ENCODE measurements at places on chromosomes 5 and 9.

DNA sequence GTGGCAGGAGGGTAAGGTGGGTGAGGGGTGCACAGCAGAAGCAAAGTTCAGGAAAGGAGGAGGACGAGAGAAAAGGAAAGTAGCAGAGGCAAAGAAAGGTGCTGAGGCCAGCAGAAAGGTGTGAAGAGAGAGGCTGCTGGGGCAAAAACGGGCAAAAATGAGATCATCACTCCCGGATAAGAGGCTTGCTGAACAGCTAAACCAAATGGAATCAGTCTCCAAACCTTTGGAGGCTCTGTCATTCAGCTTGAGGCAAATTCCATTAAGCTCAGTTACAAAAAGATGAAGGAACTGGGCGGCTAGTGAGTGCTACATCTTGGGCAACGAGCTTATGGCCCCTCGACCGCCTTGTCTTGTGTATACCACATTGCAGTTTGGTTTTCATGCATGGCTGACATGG is 136.4 kb downstream of the FSTL4 start:
- no peak for DNase-seq

GRCh38 chr9:107260437-107261081 is 22.5 kb upstream of the RAD23B start:
- DNase-seq: no peak

- DNase-seq: no peak
These were observed 200.8 kb downstream of the DIRAS2 start for GRCh38 chr9:90441814-90442213.

DNA sequence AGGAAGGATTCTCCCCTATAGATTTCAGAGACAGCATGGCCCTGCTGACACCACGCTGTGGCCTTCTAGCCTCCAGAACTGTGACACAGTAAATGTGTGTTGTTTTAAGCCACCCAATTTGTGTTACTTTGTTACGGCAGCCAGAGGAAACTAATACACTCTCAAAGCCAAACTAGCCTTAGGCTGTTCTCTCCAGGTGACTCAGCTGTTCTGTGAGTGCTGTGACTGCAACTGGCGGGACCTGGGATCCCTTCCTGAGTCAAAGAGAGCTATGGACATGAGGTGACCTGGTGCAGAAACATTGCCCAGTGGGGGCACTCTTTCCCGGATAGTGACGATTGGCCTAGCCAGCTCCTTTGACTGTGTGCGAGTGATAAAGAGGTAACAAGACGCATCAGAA is 14.0 kb upstream of the MLANA start:
- DNase-seq: no peak

- DNase-seq: no peak
These were observed 18.6 kb downstream of the GOLGA2 start for GRCh38 chr9:128257086-128257825.

- no peak for DNase-seq
These were observed 398.2 kb downstream of the EFNA5 start for GRCh38 chr5:107272509-107272908.

DNA sequence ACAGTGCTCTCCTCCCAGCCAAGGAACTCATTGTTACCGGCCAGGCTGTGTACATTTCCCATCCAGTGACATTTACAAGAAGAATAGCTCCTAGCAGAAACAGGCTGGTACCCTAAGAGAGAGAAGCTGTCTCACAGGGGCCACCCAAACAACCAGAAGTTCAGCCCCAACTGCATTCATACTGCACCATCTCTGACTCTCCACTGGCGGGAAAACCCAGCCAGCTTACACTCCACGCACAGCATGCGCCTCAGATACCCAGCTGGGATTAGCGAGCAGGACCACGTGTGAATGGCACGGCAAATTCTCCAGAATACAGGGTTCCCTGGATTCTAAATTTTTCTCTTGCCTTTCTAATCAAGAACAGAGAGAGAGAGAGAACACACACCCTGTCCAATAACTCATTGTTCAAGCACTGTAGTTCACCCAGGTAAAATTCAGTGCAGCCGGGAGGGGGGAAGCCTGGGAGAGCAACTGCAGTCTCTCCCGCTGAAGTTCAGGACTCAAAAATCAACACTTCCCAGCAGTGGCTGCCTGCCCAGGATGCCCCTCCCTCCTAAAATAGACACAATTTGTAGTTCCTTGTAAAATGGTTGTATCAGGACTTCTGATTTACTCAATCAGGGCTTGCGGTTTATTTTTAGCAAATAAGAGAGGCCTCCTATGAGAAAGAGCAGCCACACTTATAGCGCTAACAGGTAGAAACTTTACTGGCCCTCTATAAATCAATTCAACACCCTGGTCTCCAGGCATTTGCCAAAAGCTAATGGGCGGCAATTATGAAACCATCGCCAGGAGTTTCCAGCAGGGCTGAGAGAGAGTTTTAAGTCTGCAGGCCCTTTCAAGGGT is 2.2 kb downstream of the COL23A1 start:
- no peak for DNase-seq

DNA sequence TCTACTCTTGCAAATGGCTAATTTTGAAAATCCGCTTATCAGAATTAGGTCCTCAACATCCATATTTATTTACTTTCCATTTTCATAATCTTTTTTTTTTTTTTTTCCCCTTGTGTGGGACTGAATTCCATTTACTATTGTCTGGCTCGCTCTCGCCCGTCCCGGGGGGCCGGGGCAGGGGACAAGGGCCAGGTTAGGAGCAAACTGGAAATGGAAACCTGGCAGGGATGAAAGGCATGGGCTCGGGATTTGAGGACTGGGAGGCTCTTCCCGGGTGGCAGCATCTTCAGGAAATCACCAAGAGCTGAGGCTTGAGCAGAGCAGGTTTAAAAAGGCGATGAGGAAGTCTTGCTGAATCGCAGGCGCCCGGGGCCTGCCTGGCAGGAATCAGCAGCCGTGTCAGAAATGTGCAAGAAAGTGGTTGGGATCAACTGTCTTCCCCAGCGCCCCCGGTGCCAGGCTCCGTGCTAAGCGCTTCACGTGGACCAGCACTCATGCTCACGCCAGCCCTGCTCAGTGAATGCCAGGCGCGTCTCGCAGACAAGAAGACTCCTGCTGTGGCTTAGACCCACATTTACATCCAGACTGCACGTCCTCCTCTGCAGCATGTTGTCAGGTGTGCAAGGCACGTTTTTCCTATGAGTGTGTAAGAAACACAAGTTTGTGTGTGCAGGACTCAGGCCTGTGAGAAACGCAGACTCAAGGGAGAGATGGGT is 66.3 kb upstream of the UNC5A start:
- no peak for DNase-seq

GRCh38 chr9:94656200-94656599 is 16.9 kb upstream of the FBP1 start:
- DNase-seq: no peak

DNA sequence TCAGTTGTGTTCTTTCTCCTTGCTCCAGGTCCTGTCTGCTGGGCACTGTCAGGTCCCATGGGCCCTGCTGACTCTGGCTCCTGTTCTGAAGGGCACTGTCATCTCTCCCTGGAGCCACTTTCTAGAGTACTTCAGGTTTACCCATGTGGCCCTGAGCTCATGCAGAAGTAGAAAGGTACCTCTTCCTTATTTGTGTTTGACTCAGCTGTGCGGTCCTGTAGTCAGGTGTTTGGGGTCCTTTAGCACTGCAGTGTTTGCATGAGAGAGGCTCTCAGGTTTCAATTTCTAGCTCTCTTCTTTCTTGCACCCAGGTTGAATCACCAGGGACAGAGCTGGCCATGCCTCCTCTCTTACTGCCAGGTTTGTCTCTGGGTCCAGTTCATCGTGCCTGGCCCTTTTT is 71.5 kb downstream of the HSPA4 start:
- no peak for DNase-seq

DNA sequence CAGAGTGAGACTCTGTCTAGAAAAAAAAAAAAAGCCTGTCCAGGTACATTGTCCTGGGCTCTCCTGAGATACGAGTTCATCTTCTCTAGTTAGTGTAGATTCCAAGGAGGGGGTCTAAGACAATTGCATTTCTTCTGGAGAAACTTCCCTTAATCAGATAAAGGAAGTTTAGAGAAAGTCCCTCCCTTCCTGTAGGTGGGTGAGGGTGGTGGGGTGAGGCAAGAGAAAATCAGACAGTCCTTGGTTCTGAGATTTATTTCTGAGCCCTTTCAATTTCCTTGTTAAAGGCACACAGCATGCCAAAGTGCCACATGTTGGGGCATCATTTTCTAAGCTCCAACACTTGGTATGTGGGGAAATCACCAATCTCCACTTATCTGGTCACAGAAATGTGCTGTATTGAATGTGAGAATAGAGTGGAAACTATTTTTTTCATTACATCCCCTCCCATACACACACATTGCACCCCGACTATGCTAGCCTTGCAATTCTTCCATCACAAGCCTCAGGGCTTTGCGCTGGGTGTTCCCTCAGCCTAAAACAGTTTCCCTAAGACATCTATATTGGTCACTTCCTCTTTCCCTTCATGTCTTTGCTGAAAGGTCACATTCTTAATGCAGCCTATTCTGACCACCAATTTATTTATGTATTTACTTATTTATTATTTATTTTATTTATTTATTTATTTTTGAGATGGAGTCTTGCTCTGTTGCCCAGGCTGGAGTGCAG is 5.1 kb upstream of the TUT7 start:
- DNase-seq: no peak

- DNase-seq: no peak
These were observed 80.6 kb upstream of the SHB start for GRCh38 chr9:38149647-38150046.

- DNase-seq: no peak
These were observed 418.5 kb upstream of the MEF2C start for GRCh38 chr5:89301321-89302025.

DNA sequence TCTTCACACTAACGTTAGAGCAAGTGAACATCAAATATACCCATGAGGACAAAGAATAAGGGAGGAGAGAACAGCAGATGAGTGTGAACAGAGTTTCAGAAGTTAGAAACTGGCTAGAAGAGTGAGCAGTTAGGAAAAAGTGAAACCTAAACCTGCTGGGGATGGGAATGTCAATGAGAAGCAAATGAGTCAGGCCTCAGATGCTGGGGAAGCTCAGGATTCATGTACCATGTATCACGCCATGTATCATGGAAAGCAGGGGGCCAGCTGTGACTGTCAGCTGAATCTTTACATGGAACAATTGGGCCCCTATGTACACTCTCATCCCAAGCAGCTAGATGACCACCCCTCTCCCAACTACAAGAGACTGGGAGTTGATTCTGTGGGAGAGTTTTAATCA is 16.2 kb downstream of the GDF9 start:
- DNase-seq: no peak
